ENCODE measurements at places on chromosomes 1 and 21.

GRCh38 chr21:39379986-39380891 lies 31.4 kb upstream of the HMGN1 start:
- peak; percentile 88 for DNase-seq

DNA sequence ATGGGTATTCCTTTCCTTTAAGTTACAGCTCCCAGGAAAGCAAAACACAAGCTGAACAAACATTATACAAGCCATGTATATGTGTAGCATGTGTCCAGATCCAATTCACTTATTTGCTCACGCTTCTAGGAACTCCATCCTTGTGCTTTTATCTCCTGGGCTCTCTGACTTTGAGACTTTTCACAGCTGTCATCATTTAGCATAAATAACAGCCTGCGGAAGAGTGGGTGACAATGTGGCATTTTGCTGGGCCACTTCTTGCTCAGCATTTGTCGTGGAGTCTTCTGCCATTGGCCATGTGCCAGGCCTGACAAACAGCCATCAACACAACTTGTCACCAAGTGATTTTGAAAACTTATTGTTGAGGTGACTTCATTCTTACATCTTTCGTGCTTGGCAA lies 164.3 kb downstream of the KIF26B start:
- DNase-seq: no peak

GRCh38 chr1:15762546-15762945 lies 4.0 kb downstream of the FBLIM1 start:
- DNase-seq: no peak

DNA sequence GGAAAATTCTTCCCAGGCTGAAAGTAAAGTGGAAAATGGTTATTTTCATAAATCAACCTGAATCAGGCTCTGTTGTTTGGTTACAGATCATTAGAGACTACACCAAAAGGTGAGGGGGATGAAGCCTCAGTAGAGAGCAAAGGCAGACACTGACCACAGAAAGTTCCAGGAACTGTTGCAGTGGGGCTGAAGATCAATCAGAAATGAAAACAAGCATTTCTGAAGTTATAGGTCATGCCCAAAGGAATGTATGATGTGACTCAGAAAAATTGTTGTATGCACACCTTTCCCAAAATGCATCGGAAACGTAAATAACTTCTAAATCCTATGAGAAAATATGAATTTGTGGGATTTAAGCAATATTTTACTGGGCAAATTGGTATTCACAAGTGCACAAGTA lies 63.3 kb downstream of the FYB2 start:
- DNase-seq: no peak

- no peak for DNase-seq
Observed at GRCh38 chr1:96222701-96223100, 498.9 kb upstream of the PTBP2 start.

DNA sequence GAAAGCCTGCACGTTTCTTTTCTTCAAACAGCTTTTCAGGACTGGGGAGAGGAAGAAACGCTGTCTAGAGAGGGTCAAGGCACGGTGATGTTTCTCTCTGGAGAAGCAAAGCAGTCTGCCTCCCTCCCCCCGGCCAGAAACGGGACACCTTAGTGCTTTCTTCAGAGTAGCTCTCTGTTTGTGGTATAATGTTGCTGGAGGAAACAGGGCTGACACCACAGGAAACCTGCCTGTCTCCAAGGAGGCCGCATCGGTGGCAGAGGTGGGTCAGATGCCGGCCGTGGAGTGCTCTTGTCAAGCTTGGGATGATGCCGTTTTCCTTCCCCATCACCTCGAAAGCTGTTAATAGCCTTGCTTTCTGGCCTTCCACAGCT lies 139.4 kb downstream of the DHRS3 start:
- no peak for DNase-seq

GRCh38 chr1:7403265-7404045 lies 367.6 kb upstream of the VAMP3 start:
- DNase-seq: no peak

- DNase-seq: no peak
Observed at GRCh38 chr1:96296991-96297390, 424.6 kb upstream of the PTBP2 start.

DNA sequence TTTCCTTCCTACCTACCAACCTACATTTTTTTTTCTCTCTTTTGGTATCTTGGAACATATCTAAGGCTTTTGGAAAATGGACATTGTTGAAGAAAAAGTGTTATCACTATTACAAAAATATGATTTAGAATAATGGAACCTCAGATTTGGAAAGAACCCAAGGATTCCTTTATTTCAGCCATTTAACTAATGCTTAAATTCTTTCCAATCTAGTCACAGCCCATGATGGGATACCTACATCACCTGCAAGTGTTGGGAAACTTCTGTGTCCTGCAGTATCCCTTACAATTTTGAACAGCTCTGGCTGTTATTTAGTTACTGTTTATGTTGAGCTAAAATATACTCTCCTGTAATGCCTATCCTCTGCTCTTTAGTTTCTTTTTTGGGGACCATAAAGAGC lies 22.3 kb upstream of the APOBEC4 start:
- no peak for DNase-seq

GRCh38 chr1:81545734-81546133 lies 255.0 kb upstream of the ADGRL2 start:
- DNase-seq: no peak

Data from GF-D8 (cell line).